SJSA1 (cell line): ENCODE measurements at places on chromosomes 6 and 20.

DNA sequence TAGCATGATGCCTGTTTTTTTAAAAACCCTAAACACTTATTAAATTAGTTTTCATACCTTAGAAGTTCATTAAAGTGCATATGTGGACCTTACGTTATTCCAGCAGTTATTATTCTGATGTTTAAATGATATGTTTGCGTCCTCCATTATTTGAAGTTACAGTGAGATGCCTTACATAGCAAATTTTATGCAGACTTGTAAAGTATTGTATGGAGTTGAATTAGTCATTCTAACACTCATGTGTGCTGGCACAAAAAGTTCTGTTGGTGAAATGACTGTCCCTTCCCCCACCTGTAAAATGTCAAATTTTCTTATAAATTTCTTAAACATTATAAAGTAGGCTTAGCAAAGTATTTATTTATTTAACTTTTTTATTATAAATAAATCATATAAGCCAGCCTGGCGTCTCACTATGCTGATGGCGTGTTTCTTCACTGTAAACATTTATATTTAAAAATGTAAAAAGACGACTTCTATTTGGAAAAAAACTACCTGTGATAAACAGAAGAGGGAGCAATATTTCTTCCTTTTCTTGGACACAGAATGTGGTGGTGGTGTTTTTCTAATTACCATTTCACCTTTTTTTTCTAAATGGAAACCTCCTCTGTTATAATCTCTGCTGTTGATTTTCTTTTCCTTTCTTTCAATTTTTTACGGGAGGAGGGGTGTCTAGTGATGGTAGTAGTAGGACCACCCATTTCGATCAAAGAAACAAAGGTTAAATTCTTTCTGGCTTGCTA, 155.4 kb downstream of the RFPL4B start:
- DNase-seq, result peak; percentile 92

DNA sequence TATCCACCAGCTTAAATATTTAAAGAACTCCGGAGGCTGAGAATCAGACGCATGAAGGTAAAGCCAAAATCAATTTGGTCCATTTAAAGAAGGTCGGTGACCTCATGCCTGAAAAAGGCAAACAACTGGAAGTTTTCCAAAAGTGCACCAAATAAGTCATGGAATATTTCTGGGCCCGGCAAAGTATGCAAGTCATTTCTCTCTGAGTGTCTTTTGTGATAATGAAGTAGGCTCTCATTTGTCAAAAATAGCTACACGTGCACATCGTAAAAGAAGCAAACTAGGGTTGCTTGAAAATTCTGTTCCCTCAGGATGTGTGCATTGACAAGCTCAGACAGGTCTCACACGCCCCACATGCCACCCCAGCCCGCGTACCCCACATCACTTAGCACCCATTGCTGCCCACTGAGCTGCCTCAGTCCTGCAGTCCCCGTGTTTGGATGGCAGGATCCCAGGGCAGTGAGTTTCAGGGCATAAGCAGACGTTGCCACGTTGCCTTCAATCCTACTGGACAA, 20.5 kb upstream of the PYGB start:
- no peak for DNase-seq

DNA sequence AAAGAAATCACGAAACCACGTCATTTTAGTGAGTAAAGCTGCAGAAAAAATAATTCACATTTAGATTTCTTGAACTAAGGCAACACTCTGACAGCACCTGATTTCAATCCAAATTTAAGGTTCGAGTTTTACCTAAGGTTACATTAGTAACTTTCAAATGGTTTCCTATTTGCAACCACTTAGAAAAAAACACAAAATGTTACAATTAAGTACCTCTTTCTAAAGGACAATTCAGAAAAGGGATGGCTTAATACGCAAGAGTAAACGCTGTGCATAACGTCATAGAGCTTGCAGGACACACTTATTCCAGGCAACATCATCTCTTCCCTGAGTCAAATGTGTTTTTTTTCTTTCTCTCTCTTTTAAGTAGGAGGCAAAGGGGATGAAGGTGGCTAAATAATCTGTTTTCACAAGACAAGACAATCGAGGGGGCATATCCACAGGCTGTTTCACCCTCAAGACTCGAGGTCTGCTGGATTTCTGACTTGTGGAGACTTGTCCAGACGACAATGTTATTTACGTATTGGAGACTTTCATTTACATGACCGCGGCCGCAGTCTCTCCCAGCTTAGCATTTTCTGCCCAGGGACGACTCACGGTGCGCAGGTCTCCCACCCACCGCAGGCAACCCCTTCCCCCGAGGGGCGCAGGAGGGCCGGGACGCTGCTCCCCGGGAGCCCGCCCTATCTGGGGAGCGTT, 86.0 kb downstream of the SESN1 start:
- DNase-seq, result no peak

- DNase-seq, result no peak
These were observed 2.3 kb downstream of the ARFRP1 start for GRCh38 chr20:63705232-63706026.

GRCh38 chr6:37116326-37116725, 53.6 kb upstream of the PIM1 start:
- no peak for DNase-seq

GRCh38 chr20:21006611-21007010, 99.5 kb downstream of the LINC00237 start:
- no peak for DNase-seq

DNA sequence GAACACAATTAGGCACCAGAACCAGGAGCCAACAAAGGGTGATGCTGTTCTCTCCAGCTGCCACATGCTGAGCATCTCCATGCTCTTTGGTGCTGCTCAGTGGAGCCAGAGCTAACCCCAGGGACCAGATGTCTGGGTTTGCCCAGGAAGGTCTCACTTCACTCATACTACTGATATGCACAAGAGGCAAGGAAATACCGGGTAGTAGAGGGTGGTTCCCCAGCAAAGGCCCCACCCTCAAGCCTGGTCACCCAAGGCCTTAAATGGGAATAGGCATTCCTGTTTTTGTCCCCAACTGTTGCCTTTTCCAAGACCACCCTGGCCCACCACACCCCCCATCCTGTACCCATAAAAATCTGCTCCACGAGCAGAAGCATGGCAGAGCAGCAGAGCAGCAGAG, 204.5 kb upstream of the TAB2 start:
- no peak for DNase-seq

DNA sequence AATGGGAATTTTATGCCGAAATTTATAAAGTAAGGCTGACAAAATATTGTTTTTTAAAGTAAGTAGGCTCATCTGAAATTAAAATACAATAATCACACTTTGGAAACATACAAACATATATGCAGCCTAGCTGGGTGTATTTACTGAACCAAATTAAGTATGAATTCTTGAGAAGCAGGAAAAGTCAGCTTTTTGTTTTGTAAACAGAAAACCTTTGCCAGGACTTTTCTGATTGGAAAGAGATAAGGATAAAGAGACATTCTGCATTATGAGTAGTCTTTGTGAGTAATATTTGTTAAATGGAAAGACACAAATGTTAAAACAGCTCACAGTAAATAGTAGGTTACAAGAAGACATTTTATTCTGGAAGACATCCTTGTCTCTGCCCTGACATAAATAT, 1380.8 kb downstream of the GRIK2 start:
- no peak for DNase-seq

DNA sequence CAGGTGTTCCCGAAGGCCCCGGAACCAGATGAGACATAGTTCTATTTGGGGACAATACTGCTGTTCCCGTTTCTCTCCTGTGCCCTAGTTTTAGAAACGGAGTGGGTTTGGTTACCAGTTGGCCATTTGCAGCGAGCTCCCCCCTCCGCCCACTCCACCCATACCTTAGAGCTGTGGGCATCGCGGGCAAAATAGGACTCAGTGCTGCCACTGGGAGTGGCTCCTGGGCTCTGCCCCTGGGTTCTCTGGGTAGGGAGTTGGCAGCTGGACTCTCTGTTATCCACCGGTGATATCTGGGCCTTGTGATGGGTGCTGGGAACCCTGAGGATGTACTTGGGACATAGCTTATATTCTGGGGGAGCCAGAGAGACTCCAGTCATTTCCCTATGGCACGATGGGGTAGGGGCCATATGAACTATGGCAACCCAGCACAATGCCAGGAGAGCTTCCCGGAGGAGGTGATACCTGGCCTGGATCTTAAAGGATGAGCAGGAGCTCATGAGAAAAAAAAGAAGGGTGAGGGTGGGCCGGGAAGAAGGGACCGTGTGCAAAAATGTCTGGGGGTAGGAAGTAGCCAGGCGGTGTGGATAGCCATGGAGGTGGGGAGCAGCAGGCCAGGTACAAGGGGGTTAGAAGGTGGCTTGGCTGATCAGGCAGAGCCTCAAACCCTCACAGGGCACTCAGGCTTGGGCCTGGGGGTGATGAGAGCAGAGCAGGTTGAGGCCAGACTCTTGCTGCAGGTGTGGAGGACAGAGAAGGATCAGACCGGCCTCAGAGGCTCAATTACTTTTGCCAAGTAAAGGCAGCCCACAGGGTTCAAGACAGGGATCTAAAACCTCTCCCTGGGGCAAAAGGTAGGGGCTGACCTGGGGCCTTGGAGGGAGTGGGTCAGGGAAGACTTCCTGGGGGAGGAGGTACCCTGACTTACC, 9.6 kb downstream of the SRC start:
- no peak for DNase-seq

GRCh38 chr20:48006036-48006833, 221.0 kb upstream of the SULF2 start:
- no peak for DNase-seq

GRCh38 chr20:41432746-41433145, 66.1 kb upstream of the EMILIN3 start:
- no peak for DNase-seq

DNA sequence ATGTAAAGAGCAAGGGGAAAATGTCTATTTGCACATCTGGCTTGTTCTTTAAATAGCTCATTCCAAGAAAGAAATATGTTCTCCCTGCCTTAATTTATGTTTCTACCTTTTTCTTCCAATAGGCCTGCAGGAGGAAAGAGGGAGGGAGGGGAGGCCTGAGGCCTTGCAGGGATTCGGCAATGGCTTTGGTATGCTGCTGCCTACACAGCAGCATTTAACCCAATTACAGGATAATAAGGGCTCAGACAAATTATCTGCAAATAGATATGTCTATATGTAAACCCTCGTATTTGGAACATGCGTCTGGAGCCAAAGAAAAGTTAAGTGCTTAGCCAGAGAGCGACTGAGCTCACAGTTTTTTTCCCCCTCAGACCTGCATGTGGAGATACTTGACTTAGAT, 277.2 kb downstream of the CDC5L start:
- peak; percentile 60 for DNase-seq

GRCh38 chr6:149783551-149783950, 34.0 kb downstream of the PCMT1 start:
- no peak for DNase-seq

- DNase-seq, result no peak
These were observed 108.3 kb upstream of the AKAP12 start for GRCh38 chr6:151131324-151132007.

DNA sequence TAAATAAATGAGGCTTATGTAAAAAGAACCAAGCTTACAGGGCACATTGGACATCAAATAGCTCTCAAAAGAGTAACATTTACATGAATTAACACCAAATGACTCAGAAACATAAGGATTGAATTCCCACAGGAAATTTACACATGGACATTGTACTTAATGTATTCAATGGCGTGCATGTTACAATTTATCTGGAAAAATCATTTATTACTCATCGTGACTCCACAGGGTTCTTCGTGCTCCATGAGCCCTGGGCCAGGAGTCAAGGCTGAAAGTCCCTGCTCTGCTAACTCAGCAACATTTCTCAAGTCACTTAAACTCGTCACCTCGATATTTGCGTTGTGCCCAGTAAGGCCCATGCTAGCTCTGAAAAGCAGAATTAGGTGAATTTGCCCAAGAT, 158.5 kb downstream of the PHACTR1 start:
- DNase-seq, result peak; percentile 39

GRCh38 chr6:10259671-10260070, 155.2 kb downstream of the TFAP2A start:
- DNase-seq, result no peak

- no peak for DNase-seq
These were observed 3.6 kb upstream of the BRD2 start for GRCh38 chr6:32964776-32965175.

DNA sequence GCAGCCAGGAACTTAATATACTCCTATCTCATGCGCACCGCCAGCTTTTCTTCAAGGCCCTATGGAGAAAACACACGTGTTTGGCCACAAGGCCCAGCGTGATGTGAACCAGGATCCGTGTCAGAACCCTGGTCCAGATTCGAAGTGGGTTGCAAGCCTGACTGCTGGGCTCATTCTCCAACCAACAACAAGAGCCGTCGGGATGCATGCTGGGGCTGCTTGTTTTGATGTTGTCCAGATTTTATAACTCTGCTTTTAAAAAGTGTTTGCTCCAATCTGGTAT, 463 bp upstream of the SLC22A2 start:
- no peak for DNase-seq

- peak; percentile 97 for DNase-seq
These were observed 618.9 kb downstream of the BCKDHB start for GRCh38 chr6:80725156-80725930.

DNA sequence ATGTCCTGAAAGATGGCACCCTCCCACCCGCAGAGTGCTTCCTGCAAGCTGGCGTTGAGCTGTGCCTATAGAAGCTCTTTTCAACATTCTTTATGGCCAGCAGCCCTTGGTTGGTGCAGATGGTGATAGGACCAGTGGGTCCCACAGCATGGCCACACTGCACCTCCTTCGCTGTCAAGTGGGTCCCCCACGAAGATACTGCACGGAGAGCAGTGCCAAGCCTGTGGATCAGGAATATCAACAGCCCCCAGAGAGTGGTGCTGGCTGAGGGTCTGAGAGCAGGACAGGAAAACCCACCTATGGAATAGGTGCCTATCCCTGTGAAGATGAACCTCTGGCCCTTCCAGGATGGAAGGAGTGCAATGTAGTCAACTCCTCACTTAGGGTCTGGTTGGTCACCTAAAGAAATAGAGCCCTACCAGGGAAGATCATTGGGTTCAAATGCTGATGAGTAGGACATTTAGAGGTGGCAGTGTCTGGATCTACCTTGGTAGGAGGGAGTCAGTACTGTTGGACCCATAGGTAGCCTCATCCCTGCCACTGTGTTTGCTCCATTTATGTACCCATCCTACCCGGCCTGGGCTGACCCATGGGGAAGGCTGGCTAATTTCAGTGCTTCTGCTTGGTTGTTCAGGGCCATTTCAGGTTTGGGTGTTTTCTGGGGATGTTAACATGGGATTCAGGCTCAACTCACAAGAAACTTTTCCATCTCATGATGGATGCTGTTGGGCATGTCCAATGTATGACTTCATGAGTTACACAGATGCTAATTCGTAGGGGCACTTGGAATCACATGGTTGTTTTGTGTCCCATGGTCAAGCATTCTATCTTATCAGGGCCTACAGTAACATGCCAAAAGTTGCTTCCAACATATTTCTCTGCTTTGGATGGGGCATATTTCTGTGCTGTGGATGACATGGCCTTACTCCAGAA, 33.4 kb upstream of the MICB start:
- no peak for DNase-seq

DNA sequence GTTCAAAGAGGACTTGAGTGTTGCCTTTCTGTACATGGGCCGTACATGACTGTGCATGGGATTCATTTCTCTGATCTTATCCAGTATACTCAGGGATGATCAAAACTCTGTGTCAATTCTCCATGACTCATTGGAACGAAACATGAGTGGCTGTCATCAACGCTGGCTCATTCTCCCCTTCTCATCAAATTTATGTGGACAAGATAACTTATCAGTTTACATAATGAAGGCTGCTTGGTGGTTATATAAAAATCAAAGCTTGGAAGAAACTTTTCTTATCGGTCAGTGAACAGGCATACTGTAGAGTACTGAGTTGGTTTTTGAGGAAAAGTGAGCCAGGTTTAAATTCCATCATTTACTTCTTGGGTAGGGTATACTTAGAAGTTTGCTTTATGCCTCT, 24.9 kb downstream of the CRISP1 start:
- DNase-seq, result no peak
